GM10248 (cell line): ENCODE measurements at places on chromosomes 7 and 10.

- peak; percentile 17 for DNase-seq
Observed at GRCh38 chr10:114703377-114704107, 45.5 kb upstream of the ABLIM1 start.

GRCh38 chr10:25899304-25899703 lies 34.7 kb upstream of the MYO3A start:
- no peak for DNase-seq

DNA sequence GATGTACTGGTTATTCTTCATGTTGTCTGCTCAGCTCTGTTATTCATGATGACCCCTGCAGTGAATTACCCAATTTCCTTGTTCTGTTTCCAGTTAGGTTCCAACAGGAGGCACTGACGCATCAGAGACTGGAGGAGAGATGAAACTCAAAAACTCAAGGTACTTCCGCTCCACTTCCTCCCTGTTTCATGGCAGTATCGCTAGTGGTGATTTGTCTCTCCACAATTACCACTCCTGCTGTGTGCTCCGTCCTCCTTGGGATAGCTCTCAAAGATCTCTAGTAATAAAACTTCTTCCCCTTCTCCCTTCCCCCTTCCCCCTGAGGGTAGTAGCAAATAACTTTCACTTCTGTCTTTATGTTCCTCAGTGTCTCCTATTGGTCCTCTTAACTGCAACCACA lies 107.4 kb upstream of the ABCB5 start:
- no peak for DNase-seq

DNA sequence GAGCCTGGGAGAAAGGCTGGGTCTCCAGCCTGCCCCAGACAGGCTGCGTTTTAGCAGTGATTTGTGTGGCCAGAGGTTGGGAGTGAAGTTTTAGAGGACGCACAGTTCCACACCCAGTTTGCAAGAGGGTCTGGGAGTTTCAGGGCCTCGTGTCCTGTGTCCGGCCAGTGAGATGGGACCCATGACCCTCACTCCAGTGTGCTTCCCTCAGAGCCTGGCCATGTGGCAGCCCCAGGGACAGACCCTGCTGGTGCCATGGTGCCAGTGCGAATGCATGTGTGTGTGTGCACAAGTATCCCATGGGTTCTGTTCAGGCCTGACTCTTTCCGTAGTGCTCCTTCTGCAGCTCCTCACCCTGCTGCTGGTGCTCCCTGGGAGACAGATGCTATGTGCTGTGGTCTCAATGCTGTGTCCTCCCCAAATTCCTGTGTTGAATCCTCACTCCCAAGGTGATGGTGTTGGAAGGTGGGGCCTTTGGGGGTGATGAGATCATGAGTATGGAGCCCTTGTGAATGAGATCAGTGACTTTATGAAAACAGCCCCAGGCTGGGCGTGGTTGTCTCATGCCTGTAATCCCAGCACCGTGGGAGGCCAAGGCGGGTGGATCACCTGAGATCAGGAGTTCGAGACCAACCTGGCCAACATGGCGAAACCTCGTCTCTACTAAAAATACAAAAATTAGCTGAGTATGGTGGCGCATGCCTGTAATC lies 16.5 kb downstream of the ECHDC3 start:
- no peak for DNase-seq
